NCI-H1105 treated with DMSO at 0.1 percent for 48 hours (cell line): ENCODE measurements at places on chromosomes 5 and 9.

DNA sequence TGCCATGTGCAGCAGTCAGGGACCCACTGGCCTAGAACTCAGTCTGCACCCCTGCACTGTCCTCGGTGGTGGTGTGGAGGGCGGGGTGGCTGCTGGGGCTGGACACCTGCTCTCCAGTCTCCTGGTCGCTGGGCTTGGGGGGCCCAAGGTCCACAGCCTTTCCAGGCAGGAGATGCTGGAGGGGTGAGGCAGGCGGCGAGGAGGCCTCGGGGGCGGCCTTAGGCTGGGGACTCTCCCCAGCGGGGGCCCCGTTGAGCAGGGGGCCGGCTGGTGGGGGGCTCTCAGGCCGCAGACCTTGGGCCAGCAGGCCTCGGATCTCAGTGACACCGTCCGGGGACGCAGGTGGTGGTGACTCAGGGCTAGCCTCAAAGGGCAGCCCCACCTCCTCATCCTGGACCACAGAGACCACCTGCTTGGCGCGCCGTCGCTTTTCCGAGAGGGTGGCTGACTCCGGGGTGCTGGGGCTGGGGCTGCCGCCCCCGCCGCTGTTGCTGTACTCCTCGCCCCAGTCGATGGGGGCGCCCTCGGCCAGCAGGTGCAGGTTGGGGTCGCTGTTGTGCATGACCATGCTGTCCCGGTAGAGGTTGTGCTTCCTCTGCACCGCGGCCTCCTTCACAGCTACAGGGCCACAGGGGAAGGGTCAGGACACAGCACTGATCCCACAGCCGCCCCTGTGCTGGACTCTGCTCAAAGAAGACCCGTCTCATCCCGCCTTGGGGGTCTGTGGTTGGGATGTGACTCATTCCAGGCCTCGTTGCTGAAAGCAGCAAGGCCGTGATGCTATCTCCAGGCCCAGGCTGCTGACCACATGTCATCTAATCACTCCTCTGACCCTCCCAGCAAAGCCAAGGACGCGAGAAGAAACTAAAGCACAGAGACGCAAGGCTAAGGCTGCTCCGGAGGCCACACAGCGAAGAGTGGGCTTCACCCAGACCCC, 55.8 kb downstream of the LRSAM1 start:
- DNase-seq, result no peak

GRCh38 chr5:122112733-122113558, 16.4 kb upstream of the ZNF474 start:
- no peak for DNase-seq

DNA sequence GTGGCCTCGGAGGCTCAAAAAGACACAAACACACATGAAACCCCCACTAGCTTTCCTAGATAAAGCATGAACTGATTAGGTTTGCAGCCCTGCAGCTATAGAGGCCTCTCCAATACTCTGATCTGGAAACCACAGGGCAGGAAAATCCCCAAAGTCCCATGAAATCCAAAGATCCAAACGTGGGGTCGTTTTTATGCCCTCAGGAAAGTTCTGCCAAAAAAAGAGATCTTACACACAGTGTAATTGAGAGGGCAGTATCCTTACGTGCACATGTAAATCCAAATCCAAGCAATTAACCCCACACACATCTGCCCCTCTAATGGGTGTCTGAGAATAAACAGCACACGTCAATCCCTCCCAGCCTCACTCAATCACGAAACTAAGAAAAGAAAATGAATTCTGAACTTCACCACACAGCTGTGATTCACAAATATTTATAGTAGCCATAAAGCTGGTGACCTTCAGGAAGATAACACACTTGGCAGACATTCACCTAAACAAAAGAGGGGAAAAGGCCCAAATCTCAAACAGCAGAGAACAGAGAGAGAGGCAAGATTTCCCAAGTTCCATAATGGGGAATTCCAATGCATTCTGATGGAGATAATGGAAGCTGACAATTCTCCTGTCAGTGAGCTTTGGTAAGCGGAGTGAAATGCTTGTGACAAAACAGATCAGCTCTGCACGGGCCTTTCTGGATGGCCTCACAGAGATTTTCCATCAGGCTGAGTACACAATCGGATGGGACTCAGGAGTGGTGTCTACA, 114.2 kb downstream of the SEMA5A start:
- no peak for DNase-seq

- no peak for DNase-seq
Observed at GRCh38 chr9:106587042-106587441, 275.9 kb upstream of the ZNF462 start.

DNA sequence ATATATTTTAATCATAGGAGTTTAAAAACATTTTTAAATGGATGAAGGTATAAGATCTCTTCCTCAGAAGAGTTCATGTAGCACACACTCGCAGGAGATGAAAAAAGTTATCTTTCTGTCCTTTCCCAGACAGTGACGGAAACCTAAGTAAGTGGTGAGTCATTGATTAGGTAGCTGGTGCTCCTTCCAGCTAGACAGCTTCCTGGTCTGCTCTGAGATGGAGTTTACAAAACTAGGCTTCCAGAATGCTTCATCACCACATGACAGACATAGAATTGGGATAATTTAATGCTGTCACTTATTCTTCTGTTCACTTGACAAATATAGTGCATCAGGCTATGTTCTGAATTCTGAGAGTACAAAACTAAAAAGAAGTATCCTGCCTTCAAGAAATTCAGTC, 2393.0 kb upstream of the C9orf72 start:
- no peak for DNase-seq

- DNase-seq, result no peak
Observed at GRCh38 chr9:116697887-116698286, 10.8 kb downstream of the TRIM32 start.

DNA sequence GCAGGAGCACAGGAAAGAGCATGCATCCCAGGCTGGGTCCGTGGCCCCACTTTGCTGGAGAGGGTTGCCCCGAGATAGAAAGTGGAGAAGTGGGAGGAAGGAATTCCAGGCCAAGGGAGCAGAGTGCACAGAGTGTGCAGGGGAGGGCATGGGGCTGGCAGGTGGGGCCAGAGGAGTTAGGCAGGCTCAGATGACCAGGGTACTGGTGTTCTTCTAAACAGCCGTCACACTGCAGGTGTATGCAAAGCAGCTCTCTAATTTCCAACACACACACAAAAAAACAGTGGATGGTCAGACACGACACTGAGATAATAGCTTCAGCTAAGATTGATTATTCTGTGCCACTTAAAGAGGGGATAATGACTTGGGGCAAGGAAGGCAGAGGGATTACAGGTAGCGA, 212.2 kb downstream of the MTRR start:
- DNase-seq, result peak; percentile 32

- DNase-seq, result no peak
Observed at GRCh38 chr9:123276551-123276950, 8.2 kb upstream of the STRBP start.

DNA sequence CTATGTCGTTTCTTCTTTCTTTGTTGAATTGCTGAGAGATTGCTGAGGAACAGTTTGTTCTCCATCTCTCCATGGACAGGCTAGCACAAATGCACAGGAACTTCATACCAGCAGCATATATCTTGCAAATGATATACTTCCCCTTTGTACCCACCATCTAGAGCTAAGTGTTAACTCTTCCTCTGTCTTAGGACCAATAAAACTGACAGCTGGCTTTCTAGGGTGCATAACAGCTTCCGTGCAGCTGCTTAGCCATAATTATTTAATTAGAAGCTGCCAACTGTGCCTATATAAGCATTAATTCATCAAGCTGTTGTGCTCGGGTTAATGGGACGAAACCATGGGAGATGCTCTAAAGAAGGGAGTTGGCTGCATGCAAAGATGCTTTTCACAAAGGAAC, 38.7 kb downstream of the KCTD16 start:
- peak; percentile 83 for DNase-seq

DNA sequence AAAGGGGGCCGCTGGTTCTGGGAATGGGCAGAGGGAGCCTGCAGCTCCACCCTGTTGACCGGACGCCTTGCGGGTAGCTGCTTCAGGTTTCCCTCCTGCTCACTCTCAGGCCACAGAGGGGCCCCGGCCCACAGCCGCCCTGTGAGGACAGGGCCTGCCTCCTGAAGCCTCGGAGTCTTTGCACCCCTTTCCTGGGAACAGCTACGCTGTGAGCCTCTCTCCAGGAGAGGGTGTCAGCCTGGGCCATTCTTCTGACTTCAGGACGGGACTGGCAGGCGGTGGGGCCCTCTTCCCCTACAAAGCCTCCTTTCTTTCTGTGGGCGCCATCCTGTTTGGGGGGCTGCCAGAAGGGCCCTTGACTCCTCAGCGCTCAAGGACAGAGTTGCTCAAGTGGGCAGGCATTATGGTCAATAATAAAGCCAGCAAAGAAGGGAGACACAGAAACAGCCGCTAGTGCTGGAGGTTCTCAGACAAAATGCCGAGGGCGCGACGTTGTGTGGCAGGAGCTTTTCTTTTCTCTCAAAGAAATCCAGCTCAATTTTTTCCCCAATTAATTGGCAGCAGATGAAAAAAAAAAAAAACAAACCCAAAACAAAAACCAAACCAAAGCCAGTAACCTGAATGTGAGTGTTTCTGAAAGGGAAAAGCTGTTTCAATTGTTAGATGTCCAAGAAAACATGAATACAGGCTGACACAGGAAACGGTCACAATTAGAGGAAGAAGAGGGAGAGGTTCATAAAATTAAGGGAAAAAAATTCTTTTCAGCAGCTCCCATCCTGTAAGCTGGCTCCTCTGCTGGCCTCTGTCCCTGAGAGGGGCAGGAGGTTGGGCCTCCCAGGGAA, 12.8 kb upstream of the SLC25A51 start:
- peak; percentile 5 for DNase-seq

GRCh38 chr5:141742866-141743851, 61.1 kb upstream of the ARAP3 start:
- DNase-seq, result peak; percentile 41

- DNase-seq, result no peak
Observed at GRCh38 chr5:176788091-176788490, 22.3 kb upstream of the UNC5A start.

GRCh38 chr9:92402360-92402759, 2.0 kb downstream of the OGN start:
- no peak for DNase-seq

- DNase-seq, result peak; percentile 68
Observed at GRCh38 chr5:105544300-105544699, 1981.7 kb upstream of the NUDT12 start.

DNA sequence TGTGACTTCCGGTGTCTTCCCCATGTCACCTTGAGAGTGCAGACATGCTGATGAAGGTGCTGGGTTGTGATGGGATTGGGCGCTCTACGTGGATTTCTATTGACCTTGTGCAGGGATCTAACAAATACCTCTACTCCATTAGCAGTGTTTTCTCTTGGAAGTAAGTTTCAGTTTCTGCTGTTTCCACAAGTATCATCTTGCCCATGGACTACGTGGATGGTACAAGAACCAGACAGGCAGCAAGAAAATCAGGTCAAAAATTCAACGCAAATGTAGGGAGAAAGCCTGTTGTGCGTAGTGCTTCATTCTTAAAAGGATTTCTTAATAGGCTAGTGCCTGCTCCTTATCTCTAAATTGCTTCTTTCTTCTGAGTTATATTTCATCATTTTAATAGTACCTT, 60.8 kb downstream of the AOPEP start:
- DNase-seq, result no peak

- peak; percentile 38 for DNase-seq
Observed at GRCh38 chr5:141513627-141514329, 24.9 kb downstream of the PCDHGC5 start.

DNA sequence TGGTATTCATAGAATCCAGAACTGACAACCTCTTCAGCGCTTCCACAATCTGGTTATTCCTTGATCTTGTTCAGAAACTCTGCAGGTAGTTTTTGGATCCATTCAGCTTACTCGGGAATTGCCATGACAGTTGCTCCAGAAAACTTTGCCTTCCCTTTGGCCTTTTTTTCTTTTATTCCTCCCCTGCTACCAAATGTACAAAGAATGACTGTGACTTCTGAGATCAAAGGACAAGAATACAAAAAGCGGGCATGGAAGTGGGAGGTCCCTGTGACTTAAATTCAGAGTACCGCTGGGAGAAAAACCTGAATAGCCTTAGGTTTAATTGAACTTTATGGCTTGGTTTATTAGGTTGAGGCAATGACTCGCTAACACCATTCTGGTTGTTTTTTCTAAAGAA, 59.5 kb downstream of the ADGRV1 start:
- DNase-seq, result no peak

DNA sequence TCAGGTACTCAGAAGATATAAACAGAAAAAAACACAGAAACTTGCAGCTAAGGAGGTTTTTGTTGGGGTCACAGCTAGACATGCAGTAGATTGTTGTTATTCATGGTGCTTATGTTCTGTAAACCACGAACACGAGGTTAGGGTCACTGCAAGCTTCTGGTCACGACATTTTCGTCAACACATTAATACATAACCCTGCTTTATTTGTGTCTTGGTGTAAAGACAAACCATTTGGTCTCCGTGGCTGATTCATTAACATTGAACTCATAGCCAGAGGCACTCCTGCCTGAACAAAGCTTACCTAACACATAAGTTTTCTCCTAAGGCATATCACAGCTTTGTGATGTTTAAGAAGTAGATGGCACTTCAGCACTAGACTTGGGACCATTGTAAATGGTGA, 16.9 kb downstream of the TEK start:
- no peak for DNase-seq

GRCh38 chr9:137406876-137407589, 15.9 kb downstream of the EXD3 start:
- no peak for DNase-seq

GRCh38 chr9:28781481-28781880, 1208.2 kb upstream of the C9orf72 start:
- peak; percentile 97 for DNase-seq

DNA sequence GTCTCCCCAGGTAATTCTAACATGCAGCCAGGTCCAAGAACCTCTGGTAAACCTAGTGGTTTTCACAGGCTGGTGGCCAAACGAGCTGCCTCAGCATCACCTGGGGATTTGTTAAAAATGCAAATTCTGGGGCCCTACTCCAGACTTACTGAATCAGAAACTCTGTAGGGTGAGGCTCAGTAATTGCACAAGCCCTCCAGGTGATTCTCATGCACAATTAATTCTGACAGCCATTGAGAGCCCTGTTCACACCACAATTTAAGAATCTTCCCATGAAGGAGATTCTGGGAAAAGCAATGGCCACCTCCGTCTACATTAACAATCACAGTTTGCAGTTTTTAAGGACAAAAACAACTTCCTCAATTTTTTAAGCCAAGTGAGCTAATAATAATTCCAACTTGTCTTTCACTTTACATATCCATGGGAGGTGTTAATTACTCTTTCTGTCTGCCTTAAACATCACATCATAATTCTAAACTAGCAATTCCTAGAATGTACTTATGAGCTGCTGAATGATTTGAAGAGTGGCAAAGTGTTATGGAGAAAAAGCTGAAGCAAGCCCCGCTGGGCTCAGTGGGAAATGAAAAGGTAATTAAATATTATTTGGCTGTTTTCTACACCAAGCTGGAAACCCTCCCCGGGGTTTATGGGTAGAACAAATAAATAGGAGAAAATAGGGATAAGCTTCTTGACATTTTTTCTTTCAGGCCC, 70.0 kb downstream of the GLDC start:
- no peak for DNase-seq
